T-helper 22 cell (primary cell): ENCODE measurements at places on chromosomes 3 and 15.

- no peak for DNase-seq
Observed at GRCh38 chr3:27905625-27906024, 183.5 kb upstream of the EOMES start.

- peak; percentile 25 for DNase-seq
Observed at GRCh38 chr3:5188419-5189221, 1.1 kb downstream of the EDEM1 start.

DNA sequence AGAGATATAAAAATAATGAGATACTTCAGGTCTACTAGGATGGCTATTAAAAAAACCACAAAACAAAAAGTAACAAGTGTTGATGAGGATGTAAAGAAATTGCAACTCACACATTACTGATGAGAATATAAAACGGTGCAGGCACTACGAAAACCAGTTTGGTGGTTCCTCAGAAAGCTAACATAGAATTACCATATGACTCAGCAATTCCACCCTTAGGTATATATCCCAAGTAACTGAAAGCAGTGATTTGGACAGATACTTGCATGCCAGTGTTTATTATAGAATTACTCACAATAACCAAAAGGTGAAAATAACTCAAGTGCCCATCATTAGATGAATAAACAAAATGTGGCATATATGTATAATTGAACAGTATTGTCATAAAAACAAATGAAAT lies 87.5 kb upstream of the MELTF start:
- DNase-seq: no peak

DNA sequence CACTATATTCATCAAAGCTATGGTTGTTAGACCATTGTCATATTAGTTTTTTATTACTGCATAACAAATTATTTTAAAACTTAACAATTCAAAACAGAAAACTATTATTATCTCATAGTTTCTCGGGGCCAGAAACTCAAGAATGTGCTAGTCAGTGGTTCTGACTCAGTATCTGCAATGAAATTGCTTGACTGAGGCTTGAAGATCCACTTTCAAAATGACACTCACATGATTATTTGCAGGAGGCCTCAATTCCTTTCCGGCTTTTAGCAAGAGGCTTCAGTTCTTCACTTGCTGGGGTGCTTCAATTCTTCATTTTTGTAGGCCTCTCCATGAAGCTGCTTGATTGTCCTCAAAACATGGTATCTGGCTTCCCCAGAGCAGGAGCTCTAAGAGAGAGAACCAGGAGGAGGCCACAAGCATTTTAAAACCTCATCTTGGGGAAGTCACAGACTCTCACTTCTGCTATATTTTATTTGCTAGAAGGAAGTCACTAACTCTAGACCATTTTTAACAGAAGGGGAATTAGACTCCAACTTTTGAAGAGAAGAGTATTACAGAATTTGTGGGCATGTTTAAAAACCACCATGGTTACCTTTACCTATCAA lies 383.7 kb downstream of the MFSD1 start:
- no peak for DNase-seq

DNA sequence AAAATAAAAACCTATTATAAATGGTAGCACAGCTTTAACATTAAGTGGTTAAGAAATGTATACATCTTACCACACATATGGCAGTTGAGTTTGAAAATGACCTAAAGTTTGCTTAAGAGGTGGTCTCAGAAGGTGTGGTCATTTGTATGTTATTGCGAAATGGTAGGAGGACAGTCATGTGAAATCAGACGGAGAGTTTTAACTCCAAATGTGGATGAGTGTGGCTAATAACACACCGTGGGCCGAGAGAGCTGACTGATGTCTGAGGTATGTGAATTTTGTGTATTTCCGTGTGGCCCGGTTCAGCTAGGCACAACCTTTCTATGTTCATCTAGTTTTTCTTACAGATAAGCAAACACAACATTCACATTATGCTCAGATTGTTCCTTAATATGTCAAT lies 71.9 kb downstream of the ARNT2 start:
- no peak for DNase-seq

DNA sequence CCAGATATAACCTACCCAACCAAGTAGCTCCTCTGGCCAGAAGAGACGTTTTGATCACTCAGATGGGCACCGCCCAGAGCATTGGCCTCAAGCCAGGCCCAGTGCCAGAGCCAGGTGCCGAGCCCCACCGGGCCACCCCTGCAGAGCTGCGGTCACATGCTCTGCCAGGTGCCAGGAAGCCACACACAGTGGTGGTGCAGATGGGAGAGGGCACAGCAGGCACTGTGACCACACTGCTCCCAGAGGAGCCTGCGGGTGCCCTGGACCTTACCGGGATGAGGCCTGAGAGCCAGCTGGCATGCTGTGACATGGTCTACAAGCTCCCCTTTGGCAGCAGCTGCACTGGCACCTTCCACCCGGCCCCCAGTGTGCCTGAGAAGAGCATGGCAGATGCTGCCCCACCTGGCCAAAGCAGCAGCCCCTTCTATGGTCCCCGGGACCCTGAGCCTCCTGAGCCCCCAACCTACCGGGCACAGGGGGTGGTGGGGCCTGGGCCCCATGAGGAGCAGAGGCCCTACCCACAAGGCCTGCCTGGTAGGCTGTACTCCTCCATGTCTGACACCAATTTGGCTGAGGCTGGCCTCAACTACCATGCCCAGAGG lies 19.1 kb upstream of the APEH start:
- DNase-seq: no peak
